Activated naive CD4-positive, alpha-beta T cell treated with Interleukin-2 at 50 U/mL for 16 hours (primary cell): ENCODE measurements at places on chromosomes 7 and 10.

DNA sequence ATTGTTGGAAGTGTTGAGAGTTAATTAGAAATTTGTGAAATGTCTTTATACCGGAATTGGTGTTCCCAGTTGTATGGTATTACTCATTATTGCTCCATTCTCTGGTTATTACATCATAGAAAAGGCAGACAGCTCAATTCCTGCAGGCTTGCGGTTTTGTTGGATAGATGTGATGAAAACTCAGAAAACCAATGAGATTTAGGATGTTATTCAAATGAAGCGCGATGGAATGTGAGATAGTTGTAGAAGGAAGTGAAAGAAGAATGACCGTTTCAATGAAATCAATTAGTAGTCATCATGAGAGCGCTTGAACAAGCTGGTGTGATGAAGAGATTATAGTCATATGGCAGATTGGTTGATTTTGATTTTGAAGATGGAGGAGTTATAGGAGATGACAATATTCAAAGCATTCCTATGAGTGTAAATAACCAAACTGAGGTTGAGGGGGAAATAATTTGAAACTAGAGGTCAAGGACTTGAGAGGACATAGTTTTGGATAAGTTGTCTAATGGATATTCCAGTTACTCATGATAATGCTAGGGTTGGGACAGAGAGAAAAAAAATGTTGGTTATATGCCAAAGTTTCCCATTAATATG is 991.5 kb downstream of the NRG3 start:
- DNase-seq: no peak

DNA sequence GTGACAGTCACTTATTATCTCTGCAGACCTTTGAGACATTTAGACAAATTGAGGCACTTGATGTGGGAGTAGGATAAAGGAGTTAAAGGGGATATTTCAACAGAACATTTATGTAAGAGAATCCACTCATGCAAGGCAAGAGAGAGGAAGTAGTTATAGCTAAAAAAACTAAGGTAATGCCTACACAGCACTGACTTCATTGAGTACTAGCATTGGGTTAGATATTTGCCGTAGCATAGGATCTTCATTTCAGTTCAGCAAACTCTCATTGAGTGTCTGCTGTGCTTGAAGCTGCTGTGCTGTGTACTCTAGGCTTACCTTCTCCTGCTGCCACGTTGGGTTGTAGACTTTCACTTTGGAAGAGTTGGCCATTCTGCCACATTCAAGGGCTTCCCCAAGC is 10.5 kb upstream of the ENTPD1 start:
- DNase-seq: no peak

DNA sequence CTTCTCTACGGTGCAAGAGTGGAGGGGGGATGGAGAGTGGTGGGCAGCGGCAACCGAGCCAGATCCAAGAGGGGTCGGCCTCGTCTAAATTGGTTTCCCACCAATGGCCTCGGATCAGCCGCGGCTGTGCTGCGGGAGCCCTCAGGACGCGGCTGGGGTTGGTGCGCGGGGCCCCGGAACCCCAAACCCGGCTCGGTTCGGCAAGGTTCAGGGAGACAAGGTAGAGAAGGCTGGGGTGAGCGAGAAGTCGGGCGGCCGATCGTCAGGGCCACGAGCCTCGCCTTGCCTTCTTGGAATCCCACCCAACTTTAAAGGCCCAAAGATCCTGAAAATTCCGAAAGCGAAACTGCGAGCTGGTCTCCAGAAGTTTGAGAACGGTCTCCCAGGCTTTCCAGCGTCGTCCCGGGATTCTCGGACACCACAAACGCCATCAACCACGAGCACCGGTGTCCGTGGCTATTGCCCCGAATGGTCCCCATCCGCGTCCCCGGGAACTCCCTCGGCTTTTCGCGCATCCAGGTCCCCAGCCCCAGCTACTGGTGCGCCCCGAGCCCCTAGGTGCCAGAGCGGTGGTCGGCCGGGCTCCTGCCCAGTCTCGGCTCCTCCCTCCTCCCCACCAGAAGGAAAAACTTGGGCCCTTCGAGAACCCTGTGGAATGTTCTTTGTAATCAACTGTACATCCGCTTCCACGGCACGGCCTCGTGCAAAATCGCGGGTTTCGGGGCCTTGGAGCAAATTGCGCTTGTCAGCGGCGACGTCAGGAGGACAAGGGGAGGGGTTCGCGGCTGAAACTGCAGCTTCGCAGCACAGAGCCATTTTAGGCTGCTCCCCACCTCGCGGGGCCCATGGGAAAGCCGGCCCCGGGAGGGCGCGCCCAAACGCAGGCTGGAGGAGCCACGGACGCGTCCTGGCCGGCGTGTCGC is 3.2 kb downstream of the SFMBT2 start:
- DNase-seq: peak; percentile 29

DNA sequence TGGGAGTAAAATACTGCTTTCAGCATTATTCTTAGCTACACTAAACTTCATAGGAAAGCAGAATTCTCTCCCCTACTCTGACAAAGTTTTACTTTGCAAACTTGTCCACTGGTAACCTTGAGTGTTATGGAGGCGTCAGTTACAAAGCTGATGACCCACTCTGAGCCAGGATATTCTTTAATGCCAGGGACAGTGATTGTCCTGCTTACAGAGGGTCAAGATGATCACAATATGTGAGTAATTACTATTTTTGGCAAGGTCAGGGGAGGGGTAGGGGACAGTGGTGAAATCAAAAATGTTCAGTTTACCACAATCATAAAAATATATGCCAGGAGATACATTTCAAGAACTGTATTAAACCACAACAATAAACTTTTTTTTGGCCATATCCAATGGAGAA is 520.6 kb downstream of the SUGCT start:
- DNase-seq: no peak

- no peak for DNase-seq
These were observed 56.5 kb downstream of the RNLS start for GRCh38 chr10:88526501-88527105.

DNA sequence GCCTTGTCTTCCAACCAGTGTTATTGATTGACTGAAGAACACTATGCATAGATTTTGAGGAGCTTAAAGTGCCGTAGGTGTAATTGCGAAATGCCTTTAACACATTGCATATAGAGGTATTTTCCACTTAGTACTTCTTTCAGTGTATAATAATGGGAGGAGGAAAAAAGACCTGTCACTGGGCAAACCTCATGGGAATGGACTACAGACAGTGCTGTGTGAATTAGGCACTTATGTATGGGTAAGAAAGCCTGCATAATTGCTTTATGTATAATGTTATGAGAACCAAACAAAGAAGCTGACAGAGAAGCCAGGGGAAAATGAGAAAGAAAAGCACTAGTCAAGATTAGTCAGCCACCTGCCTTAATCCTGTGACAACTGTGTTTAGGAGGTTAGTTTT is 12.4 kb upstream of the SCRN1 start:
- no peak for DNase-seq

GRCh38 chr7:78716876-78717275 is 736.6 kb downstream of the MAGI2 start:
- DNase-seq: no peak

GRCh38 chr7:82441669-82442478 is 1.7 kb downstream of the CACNA2D1 start:
- DNase-seq: no peak
